ENCODE measurements at places on chromosomes 1 and 21. TPM values are rescaled to one million over a fixed set of nuclear protein-coding genes. Genes with fewer than 3 reads are reported as not detected.

Gene TMEM82
- not detected for total RNA-seq

Gene PPIAL4G
- not detected for total RNA-seq

Gene CNR2
- not detected for total RNA-seq

Gene FCRLA
- total RNA-seq = not detected

Gene SH2D1B
- 0.40 TPM for total RNA-seq

DNA sequence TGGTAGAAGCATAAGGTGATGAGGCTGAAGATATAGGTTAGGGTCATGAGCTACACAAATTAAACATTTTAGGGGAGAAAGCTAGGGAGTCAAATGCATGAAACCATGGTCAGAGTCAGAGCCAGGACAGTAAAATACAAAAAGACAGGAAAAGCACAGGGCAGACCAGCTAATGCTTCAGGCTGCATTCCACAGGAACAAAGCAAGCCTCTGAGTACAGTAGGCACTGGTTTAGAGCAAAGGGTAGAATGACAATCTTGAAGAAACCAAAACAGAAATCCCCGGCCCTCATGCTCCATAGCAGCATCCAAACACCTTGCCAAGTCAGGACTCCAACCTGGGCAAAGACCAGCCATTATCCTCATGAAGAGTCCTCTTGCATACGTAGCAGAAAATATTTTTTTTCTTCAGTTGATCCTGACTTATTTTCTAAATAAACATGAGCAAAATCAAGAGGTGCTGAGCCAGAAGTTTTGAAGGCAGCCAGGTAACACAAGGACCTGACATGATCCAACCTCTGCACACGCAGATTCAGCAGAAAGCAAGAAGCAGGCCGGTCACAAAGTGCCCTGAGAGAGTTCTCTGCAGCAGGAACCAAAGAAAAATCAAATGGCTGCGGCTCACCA lies 273.1 kb downstream of the TTLL7 start:
- no peak for DNase-seq

DNA sequence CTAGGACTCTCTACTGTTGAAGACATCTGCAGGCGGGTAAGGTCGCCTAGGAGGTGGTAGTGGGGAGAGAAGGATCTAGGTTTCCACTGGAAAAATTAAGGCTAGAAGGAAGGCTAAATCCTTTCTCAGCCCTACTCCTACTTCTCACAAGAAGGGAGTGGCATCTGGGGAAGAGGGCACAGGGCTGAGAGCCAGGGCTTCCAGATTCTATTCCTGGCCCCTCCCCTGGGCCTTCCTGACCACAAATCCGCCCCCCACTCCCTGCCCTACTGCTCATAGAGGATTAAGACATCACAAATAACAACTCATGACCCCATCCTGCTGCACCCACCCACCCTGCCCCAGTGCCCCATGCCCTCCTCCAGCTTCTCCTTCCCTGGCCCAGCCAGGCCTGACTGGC lies 2.5 kb downstream of the PHLDA3 start:
- no peak for DNase-seq

GRCh38 chr1:81801651-81802456 lies 1.1 kb downstream of the ADGRL2 start:
- peak; percentile 54 for DNase-seq

GRCh38 chr1:158121604-158122254 lies 59.0 kb upstream of the CD1D start:
- no peak for DNase-seq

GRCh38 chr1:68197891-68198290 lies 34.4 kb downstream of the WLS start:
- no peak for DNase-seq

- no peak for DNase-seq
Observed at GRCh38 chr1:201260236-201260590, 23.1 kb upstream of the PKP1 start.

DNA sequence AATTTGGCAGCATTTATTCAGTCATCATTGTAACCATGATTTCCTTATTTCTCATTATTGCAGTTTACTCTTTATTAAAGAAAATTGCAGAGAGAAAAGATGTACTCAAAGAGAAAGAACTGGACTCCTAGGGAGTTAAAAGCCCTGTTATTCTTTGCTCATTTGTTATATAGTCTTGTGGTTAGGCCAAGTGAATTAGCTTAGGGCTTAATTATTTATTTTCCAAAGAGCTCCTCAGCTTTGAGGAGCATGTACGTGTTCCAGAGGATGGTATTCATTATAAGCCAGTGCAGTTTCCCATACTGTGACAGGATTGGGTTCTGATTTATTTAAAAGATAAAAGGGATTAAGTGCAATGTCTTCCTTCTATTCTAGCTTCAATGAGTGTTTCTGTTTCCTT lies 86.4 kb downstream of the GPR161 start:
- no peak for DNase-seq

Gene KCNK2
- total RNA-seq = not detected

Gene GBP5
- 0.99 TPM for total RNA-seq

DNA sequence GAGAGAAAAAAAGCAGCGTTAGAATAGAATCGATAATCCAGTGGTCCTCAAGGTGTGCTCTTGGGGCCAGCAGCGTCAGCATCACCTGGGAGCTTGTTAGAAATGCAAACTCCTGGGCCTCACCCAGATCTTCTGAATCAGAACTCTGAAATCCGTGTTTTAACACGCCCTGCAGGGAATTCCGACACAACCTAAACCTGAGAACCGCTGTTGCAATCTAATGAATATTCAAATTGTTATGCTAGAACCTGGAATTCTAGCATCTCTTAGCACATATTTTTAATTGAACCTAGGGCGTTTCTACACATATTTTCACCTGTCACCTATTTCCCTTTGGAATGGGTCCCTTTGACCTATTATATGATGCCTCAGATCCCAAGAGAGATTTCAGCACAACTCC lies 175.7 kb downstream of the PSMG1 start:
- DNase-seq = no peak

DNA sequence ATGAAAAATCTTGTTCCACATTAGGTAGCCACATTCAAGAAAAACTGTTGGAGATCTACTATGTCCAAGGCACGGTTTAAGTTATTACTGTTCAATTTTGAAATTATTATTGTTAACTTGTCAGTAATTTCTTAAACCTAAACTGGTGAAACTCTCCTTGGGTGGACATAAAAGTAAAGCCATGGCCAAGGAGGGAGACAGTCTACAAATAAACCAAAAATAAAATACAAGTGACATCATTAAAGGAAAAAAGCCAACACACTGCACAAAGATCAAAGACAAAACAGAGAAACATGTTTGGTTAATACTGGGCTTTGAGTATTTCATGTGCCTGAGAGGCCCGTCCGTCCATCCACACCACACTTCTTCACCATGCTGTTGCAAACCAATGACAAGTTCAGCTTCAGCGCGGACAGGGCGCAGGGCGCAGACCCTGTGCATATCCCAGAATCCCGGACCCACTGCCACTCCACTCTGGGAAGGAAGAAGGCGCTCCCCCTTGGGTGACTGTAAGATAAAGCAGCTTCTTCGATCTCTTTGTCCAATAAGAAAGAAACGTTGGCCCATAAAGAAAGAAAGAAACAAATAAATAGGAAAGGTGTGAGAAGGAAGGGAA lies 918 bp upstream of the RASAL2 start:
- DNase-seq = peak; percentile 45

DNA sequence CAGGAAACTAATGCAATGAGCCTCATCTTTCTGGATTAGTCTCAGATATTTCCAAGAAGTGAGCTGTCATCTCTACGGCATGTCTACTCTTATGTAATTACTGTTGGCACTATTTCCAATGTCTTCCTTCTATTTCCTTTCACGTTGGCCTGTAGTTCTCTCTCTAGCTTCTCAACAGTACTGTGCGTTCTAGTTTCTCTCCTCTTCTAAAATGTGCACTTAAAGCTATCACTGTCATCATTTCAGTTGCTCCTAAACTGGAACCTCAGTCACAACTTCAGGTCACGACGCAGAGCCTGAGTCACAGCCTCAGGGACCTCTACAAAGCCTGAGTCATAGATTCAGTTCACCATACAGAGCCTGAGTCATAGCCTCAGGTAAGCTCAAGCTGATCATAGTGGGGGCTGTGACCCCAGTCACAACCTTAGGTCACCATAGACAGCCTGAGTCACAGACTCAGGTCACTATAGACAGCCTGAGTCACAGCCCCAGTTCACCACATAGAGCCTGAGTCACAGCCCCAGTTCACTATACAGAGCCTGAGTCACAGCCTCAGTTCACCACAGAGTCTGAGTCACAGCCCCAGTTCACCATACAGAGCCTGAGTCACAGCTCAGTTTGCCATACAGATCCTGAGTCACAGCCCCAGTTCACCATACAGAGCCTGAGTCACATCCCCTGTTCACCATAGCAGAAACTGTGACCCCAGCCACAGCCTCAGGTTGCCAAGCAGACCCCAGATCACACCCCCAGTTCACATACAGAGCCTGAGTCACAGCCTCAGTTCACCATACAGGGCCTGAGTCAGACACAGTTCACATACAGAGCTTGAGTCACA lies 13.0 kb downstream of the WNT9A start:
- no peak for DNase-seq

Gene RWDD3
- 15.9 TPM for total RNA-seq

DNA sequence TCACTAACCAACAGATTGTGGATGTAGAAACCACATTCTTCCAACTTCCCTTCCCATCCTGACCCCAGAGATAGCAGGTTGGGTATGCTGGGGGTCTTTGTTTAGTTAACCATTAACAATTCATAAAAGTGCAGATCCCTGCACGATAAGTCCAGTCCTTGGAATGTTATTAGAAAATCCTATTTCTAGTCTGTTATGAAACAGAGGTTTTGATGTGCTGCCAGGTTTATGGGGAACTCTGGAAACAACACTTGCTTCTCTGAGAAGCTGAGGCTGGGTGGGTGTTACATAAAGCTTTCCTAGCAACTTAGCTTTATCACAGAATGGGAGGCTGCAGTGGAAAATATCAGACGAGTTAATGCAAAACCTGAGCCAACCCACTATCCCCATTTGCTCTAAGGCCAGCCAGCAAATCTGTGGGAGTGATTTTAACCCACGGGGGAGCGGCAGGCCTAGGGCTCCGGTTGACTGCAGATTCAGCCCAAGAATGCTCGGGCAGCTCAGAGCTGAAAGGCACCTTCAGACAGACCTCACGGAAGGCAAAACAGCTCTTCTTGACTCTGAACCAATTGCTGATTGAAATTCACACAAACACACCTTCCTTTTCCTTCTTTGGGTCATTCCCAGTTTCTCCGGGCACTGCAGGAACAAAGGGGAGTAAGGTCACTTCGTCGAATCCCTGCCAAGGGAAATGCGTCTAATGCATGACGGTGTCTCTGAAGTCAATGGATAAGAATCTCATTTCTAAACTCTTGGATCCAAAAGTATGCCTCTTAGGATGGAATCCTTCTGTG lies 111.7 kb upstream of the IRF2BP2 start:
- peak; percentile 70 for DNase-seq

DNA sequence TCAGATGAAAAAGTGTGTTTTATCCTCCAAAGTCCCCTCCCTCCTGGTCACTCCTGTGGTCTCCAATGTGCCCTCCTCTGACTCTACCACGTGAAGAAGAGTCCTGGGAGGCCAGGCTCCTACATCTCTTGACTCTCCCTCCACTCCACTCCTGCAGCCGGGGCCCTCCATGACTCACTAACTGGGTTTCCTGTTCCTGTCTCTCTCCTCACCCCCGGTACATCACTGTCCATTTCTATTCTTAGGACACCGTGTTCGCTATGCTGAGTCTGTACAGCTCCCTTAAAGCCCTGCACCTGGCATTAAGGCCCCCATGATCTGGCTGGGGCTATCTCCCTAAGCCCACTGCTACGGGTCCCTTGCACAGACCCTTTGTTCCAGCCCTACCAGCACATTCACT lies 93.4 kb downstream of the BCAR3 start:
- DNase-seq = no peak

- no peak for DNase-seq
Observed at GRCh38 chr21:46159390-46159789, 4.0 kb upstream of the FTCD start.

- no peak for DNase-seq
Observed at GRCh38 chr1:56502700-56503245, 76.6 kb downstream of the PLPP3 start.

DNA sequence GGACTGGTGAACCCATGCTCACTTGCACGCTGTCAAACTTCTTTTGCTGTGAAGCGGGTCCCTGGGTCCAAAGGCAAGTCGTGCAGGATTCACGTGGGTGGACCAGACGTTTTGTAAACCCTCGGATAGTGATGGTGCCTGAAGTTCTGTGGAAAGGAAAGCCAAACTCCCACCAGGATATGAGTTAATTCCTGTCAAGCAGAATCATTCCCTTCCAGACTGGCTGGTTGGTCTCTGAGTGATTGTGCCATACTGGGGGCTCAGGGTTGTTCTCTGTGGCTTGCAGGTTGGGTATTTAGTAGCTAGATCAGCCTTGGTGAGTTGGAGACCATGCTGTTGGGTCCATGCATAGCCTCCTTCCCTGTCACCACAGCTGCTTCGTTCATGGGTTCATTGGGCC lies 32.7 kb upstream of the IGSF5 start:
- no peak for DNase-seq

DNA sequence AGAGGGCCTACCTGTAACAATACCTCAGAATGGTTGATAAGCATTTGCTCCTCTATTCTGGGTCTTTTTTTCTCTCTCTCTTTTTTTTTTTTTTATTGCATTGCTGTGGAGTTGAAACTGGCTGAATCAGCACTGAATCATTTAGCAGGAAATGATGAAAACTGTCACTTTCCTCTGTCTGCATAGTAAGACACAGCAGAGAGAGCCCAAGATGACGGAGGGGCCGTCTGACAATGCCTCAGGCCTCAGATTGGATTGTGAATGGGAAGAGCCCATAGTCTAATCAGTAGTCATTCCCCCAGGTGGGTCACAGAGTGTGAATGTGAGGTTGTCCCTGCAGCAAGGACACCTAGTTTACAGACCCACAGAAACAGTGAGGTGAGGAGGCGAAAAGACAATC lies 193.2 kb upstream of the PLXNA2 start:
- no peak for DNase-seq

DNA sequence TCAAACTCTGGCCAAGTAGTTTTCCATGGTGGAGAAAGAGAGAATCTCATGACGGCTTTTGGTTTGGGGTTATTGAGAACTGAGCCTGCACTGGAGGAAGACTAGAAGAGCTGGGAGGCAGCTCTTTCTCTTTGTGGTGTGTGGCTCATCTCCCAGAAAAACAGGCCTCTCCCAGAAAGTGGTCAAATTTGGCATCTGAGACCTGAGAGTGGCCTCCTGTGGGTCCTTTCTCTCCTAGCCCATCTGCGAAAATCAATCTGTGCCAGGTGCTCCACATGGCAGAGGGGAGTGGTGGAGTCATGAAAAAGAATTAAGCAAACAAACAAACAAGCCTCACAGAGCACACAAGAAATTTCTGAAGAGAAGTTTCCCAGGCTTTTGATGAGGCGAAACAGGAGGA lies 305.0 kb downstream of the ST6GALNAC3 start:
- DNase-seq = no peak

- DNase-seq = no peak
Observed at GRCh38 chr1:15423355-15424077, 13.8 kb downstream of the EFHD2 start.

Gene FAM72B
- total RNA-seq = 0.67 TPM

DNA sequence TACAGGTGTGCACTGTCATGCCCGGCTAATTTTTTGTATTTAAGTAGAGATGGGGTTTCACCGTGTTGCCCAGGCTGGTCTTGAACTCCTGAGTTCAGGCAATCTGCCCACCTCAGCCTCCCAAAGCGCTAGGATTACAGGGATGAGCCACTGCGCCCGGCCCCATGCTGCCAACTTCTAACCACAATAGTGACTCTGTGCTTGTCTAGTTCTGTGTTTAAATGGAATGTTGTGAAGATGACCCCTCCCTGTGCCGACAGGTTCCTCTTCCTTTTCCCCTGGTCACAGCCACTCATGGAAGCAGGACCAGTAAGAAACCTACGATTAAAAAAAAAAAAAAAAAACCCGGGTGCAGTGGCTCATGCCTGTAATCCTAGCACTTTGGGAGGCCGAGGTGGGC lies 4.7 kb downstream of the MAP1LC3C start:
- no peak for DNase-seq
